Epithelial cell of umbilical artery (primary cell): ENCODE measurements at places on chromosomes 3 and 15. TPM values are rescaled to one million over a fixed set of nuclear protein-coding genes. Genes with fewer than 3 reads are reported as not detected.

Gene LINS1
- total RNA-seq = 8.4 and 26.9 TPM in 2 replicates

Gene CLRN1
- total RNA-seq = not detected in 2 replicates

Gene GATM
- total RNA-seq = 0.32 and 1.4 TPM in 2 replicates

Gene CYP1A2
- not detected in 2 replicates for total RNA-seq

Gene HIGD2B
- not detected in 2 replicates for total RNA-seq

Gene KY
- total RNA-seq = not detected in 2 replicates

Gene FSD2
- total RNA-seq = not detected in 2 replicates

Gene TM4SF1
- total RNA-seq = 1,177 and 1,280 TPM in 2 replicates

Gene GNAT1
- not detected in 2 replicates for total RNA-seq
